ENCODE measurements at places on chromosomes 5 and 9. TPM values are rescaled to one million over a fixed set of nuclear protein-coding genes. Genes with fewer than 3 reads are reported as not detected.

The CAMK2A gene
- total RNA-seq = 5.7 TPM

The MARVELD2 gene
- total RNA-seq = 2.4 TPM

The S1PR3 gene
- total RNA-seq = 21.2 TPM

The TAF11L10 gene
- total RNA-seq = not detected

DNA sequence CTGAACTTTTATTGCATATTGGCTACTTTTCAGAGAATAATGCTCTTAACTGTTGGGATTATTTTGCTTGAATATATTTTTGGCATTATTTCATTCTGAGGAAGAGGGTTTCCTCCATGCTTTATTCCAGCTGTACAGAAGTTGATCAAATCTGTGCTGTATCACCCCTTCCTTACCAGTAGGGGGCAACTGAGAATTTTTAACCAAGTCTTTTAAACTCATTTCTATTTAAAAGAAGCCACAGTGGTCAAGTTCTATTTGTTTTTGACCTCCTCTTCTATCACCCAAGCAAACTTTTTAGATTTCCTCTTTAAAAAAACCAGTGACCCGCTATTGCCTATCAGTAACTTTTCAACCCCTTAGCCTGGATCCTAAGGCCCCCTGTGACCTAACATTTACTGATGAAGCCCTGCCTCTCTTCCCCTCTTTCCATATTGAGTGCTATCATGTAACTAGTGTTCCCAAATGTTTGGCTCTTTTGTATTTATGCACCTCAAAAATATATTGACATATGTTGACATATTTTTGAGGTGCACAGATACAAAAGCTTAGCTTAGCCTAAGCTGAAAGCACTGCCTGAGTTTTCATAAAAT, 80.6 kb downstream of the FBXO4 start:
- H3K36me3 ChIP-seq = no peaks in the 10 kb centered on the region
- no peak for DNase-seq
- H3K4me1 ChIP-seq = no peaks in the 10 kb centered on the region
- H3K4me3 ChIP-seq = no peak overlapping the region
- H3K27me3 ChIP-seq = no peaks in the 10 kb centered on the region

GRCh38 chr5:2746561-2747032, 4.9 kb downstream of the IRX2 start:
- no peak overlapping the region for H3K4me3 ChIP-seq
- peaks cover 17% of the 10 kb centered on the region for H3K36me3 ChIP-seq
- DNase-seq = no peak
- H3K27me3 ChIP-seq = peaks cover 78% of the 10 kb centered on the region

- no peak overlapping the region for H3K27ac ChIP-seq
- H3K27me3 ChIP-seq = no peaks in the 10 kb centered on the region
- no peaks in the 10 kb centered on the region for H3K4me1 ChIP-seq
- H3K36me3 ChIP-seq = no peaks in the 10 kb centered on the region
Measured at GRCh38 chr5:35158622-35159369, 71.5 kb downstream of the PRLR start.
